A172 (cell line): ENCODE measurements at places on chromosomes 12 and 14.

GRCh38 chr12:724194-724855 lies 28.1 kb upstream of the WNK1 start:
- no peak for DNase-seq

DNA sequence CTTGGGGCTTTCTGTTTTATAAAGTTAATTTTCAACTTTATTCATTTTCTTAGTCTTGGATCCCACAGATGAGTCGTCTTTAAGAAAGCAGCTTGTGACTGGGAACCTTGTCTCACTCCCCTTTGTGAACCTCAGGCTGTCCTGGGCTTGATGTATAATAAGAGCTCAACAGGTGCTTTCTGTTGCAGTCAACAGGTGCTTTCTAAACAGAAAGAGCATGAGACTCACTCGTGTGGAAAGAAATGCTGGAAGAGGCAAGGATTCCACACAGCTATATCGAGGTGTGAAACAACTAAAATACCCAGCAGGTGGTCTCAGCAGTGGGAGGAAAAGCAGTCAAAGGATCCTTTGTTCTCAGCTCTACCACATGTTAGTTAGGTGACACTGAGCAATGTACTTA lies 398.9 kb downstream of the EGLN3 start:
- no peak for DNase-seq

DNA sequence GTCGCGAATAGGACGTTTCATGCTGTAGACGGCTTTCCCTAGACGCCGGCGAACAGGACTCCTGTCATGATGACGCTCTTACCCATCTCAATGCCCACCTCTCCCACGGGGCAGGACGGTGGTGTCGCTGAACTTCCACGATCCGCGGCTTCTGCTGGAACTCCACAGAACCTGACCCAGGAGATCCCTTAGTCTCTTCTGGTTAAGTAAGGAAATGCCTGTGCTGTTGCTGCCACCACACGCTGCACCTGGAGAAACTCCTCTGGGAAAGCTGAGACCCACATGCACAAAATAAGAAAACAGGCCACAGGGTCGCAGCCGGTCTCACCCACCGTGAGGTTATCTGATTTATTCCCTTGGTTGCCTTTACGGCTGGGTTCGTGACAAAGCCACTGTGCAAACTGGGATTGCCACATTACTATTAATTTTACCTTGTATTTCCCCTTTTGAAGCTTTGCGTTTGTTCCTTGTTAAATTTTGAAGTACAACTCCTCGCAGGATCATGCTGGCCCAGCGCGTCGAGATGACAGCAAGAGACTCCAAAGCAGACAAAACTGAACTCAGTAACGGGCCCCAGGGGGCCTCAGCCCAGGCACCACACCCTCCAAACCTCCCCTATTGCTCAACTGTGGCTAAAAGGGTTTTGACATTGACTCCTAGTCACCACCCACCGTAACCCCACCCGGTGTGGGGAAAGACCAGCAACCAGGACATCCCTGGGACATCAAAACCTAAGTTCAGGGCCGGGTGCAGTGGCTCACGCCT lies 9.2 kb upstream of the MMP17 start:
- DNase-seq, result no peak

DNA sequence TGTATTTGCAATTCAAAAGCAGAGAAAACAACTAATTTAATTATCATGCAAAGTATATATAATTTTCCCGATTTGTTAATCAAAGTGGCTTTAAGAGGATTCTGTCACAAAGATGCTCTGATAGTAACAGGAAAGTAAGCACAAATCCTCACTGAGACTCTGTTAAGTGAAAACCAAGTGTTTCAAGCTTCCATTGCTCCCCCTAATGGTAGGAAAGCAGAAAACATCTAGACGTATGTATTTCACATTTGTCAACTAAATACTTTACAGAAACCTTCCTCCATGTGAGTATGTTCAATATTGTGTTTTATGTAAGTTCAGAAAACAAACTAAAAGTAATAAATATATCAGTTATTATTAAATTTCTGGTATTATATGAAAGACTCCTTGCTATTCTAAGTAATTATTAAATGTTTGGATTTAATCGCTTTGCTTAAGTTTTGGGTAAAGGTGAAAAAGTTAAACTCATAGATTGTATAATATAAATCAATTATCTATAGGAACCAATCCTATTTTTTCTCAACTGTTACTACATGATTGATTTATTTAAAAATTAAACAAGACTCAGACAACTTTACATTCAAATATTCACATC lies 1.5 kb upstream of the NTS start:
- DNase-seq, result peak; percentile 45

- DNase-seq, result no peak
These were observed 85.5 kb downstream of the TESC start for GRCh38 chr12:117013726-117014125.

GRCh38 chr12:85325442-85325841 lies 45.4 kb downstream of the ALX1 start:
- no peak for DNase-seq

DNA sequence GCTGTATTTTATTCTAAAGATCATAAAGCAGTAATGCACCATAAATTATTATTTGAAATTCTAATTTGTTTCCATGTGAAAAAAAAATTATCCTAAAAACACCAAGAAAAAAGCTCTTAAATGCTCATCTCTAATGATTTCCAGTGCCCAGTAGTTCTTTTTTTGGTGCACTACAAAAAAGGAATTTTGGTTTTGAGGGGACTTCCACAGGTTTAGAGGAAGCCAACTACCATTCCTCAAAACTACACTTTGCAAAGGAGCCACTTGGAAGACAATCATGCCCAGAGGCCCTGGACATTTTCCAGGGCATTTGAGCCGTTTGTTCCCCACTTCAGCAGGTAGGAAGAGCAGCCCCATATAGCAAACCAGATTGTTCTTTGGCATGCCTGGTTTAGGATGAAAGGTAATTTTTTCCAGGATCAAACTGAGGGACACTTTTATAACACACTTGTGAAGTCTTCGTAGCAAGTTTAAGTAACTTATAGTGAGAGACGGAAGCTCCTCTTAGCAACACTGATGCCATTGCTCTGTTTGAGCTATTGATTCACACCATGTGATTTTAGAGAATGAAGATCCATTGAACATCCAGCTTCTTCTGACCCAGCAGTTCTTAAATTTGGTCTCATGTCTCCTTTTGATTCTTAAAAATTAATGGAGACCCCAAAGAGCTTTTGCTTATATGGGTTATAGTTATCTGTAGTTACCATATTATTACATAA lies 187.9 kb downstream of the ETV6 start:
- no peak for DNase-seq

GRCh38 chr14:74459976-74460375 lies 33.1 kb downstream of the NPC2 start:
- DNase-seq, result no peak

GRCh38 chr12:131720241-131720640 lies 9.4 kb downstream of the SFSWAP start:
- DNase-seq, result no peak

DNA sequence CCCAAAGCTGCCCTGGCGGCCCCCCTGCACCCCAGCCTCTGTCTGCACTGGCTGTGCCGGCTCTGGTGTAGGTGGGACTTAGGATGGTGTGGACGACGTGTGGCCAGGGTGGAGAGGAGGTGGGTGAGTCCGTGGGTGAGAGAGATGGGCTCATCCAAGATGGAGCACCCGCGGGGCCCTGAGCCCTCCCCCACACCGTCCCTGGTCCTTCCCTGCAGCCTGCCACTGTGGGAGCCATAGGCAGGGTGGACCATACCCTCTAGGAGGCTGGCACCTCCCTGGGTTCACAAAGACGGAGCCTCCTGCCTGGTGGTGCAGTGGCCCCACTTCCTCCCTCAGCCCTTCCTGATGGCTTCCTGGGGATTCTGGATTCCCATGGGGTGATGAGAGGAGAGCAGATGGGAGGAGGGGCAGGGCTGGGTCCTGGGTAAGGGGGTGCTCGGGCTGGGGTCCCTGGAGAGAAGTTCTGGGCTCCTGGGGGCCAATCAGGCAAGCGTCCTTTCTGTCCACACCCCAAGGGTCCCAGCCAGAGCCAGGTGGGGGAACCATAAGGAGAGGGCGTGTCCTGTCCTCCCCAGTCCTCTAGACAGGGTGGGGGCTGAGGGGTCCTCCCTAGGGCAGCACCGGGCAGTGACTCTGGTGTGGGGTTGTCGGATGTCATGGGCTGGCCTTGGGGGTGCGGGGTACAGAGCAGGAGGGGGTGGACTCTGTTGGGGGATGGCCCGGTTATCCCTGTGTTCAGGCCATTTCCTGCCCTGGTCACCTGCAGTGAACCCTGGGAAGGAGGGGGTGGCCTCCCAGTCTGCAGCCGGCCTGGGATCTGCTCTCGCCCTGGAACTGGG lies 384.8 kb downstream of the TMEM121 start:
- DNase-seq, result no peak

GRCh38 chr12:50302686-50303085 lies 19.4 kb upstream of the LIMA1 start:
- peak; percentile 66 for DNase-seq

GRCh38 chr14:73743431-73743931 lies 29.3 kb upstream of the PNMA1 start:
- no peak for DNase-seq

GRCh38 chr14:31828946-31829868 lies 247.9 kb upstream of the ARHGAP5 start:
- DNase-seq, result peak; percentile 2

GRCh38 chr14:67127174-67127573 lies 62.1 kb upstream of the GARIN2 start:
- no peak for DNase-seq

- DNase-seq, result no peak
These were observed 10.9 kb upstream of the GSC start for GRCh38 chr14:94780536-94781399.

GRCh38 chr12:116547955-116548501 lies 11.2 kb upstream of the MAP1LC3B2 start:
- DNase-seq, result no peak

DNA sequence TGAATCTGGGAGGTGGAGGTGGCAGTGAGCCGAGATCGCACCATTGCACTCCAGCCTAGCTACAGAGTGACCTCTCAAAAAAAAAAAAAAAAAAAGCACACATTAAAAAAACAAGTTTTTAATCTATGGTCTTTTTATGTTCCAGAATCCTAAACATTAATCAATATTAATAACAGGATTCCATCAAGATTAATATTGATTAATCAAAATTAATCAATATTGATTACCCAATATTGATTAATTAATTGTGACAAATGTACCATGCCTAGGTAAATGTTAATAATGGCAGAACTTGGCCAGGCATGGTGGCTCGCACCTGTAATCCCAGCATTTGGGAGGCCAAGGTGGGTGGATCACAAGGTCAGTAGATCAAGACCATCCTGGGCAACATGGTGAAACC lies 7.9 kb upstream of the NANOG start:
- DNase-seq, result no peak

DNA sequence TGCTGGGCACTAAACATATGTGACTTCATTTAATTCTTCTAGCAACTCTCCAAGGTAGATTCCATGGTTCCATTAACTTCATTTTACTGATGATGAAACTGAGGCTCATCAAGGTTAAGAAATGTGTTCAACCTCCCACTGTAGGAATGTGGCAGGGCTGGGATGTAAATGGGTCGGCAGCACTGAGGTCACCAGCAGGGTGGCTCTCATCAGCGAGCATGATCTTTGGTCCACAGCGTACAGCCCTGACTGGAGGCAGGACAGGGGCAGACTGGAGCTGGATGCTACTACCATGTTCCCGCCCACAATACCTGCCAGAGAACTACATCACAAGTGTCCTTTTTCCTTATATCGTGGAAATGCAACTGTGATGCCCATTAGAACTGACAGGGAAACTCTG lies 4.6 kb downstream of the APPL2 start:
- DNase-seq, result no peak

- DNase-seq, result no peak
These were observed 27.4 kb upstream of the A2M start for GRCh38 chr12:9143137-9143536.

GRCh38 chr14:91284146-91284790 lies 39.8 kb upstream of the GPR68 start:
- DNase-seq, result peak; percentile 68

- DNase-seq, result no peak
These were observed 217.3 kb downstream of the MON2 start for GRCh38 chr12:62683776-62684569.
